ENCODE measurements at places on chromosomes 12 and 14.
A peak's percentile ranks its signal among the peaks of the same experiment; 100 is the strongest.

DNA sequence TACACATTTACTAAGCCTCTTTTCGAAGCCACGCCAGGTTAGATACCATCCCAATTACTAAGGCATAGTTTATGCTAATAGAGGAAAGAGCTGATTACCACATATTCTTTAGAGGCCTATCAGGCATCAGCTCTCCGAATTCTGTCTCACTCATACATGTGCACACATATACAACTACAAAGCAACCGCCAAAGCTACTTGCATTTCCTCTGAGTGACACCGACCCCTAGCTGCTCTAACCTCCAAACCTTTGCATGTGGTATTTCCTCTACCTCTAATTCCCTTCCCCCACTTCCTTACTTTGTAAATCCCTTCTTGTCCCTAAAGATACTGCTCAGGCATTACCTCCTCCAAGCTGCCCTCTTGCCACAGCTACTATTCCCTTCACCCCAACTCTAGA is 107.2 kb downstream of the DUSP6 start:
- no peak for DNase-seq

DNA sequence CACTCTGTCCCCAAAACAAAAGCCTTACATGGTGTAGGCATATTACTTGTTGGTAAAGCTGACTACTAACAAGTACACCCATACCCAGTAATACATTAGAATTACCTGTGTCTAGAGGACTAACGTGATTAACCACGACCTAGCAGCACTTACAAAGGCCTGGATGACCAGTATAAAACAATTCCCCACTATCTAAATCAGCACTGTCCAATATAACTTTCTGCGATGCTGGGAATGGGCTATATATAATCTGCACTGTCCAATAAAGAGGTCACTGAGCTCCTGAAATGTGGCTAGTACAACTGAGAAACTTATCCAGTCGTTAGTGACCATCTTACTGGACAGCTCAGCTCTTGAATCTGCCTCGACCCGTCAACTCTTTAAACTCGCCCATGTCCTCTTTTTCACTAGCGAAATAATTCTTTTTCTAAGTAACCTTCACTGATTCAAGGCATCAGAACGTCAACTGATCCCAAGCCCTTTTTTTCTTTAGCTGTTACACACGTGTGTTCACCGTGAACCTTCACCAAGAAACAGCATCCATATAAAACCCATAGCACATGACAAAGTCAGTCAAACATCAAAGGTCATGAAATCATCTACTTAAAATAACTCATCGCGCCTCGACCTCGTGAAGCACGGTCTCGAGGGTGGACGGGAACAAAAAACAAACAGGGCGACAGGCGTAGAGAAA is 905 bp upstream of the CIPC start:
- peak; percentile 1 for DNase-seq

- DNase-seq, result no peak
Observed at GRCh38 chr14:54797986-54798385, 104.6 kb downstream of the GCH1 start.

- no peak for DNase-seq
Observed at GRCh38 chr12:111819191-111820158, 22.6 kb upstream of the MAPKAPK5 start.

DNA sequence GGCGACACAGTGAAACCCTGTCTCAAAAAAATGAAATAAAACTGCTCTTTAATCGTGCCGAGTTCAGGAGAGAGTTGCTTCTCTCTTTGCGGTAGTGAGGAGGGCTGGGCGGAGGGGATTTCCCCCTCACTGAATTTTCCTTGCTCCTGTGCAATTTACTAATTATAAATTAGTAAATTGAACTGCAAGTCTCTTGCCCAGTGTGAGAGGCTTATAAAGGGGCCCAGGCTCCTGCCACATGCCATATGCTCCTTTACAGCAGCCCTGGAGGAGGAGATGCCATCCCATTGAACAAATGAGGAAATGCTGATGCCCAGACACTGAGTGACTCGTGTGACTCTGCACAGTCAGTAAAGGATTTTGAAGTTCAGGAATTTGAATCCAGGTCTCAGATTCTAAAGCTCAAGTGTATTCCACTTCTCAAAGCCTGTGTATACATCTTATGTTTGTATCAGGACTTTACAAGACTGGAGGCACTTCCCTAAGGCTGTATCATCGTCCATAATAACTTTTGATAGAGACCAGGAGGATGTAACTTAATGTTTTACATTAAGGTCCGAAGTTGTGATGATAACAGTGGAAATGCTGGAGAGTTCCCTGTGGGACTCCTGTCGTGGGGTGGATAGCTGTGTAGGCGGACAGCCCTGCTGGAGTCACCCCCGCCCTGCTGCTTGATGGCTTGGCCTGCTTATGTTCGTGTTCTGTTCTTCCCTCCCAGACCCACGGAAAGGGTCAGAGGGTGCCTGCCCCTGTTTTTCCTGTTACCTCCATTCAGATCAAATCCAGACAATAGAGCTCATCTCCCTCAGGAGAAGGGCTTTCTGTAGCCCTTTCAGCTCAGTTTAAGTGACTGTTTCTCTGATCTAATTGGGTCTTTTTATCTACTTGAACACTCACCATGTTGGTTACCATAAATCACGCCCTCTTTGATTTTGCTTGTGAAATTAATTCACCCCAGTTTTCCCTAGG is 13.9 kb downstream of the PELI2 start:
- DNase-seq, result no peak

GRCh38 chr12:127613056-127613455 is 653.9 kb upstream of the TMEM132C start:
- no peak for DNase-seq

- DNase-seq, result no peak
Observed at GRCh38 chr12:102061096-102061559, 663 bp downstream of the WASHC3 start.

GRCh38 chr12:86275356-86275755 is 19.2 kb upstream of the MGAT4C start:
- DNase-seq, result no peak

GRCh38 chr14:86613786-86614185 is 1083.8 kb downstream of the FLRT2 start:
- no peak for DNase-seq

DNA sequence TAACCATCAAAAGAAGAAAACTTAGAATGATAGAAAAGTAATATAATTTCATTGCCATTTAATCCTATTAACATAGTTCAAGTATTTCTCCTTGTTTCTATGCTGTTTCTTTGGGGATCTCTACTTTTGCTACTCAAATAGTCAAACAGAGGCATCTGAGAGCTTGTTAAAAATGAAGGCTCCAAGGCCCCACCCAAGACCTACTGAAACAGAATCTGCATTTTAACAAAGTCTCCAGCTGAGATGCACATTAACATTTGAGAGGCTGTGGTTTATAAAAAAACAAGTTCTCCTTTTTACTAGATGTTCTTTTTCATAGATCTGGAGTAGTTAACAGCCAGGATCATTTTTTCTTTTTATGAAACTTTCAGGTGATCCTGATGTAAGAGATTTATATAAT is 31.8 kb downstream of the PPFIA2 start:
- no peak for DNase-seq

GRCh38 chr14:98035396-98035795 is 1236.6 kb downstream of the BCL11B start:
- no peak for DNase-seq

GRCh38 chr12:57841445-57841844 is 5.1 kb downstream of the CTDSP2 start:
- no peak for DNase-seq

- DNase-seq, result no peak
Observed at GRCh38 chr12:96810477-96810876, 96.6 kb upstream of the NEDD1 start.

- DNase-seq, result no peak
Observed at GRCh38 chr14:104143521-104144452, 5.4 kb downstream of the KIF26A start.

DNA sequence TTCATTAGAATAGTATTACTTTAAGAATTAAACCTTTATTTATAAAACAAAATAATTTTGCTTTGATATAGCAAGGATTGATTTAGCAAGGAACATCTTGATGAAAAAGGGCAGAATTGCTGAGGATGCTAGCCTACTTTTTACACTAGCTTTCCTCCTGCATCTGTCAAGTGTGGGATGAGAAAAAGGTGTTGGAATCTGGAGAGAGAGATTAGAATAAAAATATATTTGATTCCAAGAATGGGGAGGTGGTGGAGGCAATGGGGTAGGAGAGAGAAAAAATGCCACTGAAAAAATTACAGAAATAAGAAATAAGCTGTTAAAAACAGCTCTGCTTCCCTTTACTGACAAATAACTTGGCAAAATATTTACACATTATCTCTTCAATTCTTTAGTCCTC is 98.9 kb downstream of the NUMB start:
- DNase-seq, result no peak

DNA sequence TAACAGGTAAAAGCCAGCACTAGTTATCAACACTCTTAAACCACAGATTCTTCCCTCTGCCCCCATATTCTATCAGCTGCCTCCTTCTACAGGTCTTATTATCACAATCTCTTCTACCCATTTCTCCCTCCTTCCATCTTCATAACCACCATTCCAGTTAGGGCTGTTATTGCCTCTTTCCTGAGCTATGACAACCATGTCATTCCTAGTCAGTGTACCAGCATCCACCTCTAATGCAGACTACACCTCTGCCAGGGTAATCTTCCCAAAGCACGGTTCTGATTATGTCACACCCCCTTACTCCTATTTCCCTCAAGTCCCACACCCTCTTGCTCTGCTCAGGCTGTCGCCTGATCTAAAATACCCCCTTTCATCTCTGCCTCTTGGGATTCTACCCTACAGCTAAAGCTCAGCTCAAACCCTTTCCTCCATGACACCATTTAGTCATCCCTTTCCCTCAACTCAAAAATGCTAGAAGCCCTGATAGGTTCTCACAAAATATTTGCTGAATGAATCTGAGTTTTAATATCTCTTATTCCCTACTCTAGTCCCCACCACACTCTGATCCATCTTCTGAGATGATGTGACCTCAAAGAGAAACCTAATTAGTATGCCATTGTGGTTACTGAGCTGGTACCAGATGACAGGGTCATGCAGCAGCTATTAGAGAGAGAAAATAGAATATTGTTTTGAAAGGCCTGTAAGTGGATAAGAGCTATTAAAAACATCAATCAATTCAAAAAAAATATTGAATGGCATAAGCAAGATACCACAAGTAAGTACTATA is 11.7 kb downstream of the RACGAP1 start:
- DNase-seq, result no peak

GRCh38 chr12:43444940-43445564 is 107.0 kb downstream of the ADAMTS20 start:
- DNase-seq, result peak; percentile 28

- DNase-seq, result no peak
Observed at GRCh38 chr12:46187023-46187422, 81.8 kb downstream of the SLC38A1 start.

DNA sequence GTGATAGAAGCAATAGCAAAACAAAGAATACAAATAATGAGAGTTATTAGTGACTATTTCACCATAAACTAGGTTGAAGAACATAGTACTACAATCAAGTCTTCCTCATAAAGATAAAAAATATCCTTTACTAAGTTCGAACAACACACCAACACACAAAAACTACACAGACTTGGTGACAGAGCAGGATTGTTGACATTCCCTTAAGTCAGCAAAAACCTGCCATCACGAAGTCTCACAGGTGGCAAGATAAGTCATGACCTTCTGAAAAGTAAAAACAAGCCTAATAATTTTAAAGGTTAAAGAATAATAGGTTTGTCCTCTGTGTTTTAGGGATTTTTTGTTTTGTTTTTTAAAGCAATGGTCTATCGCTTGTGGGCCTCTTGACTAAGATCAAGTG is 173.0 kb downstream of the SEC23A start:
- no peak for DNase-seq

GRCh38 chr14:44863271-44863670 is 98.5 kb downstream of the KLHL28 start:
- DNase-seq, result no peak

- no peak for DNase-seq
Observed at GRCh38 chr12:108730365-108731104, 783 bp downstream of the CORO1C start.

DNA sequence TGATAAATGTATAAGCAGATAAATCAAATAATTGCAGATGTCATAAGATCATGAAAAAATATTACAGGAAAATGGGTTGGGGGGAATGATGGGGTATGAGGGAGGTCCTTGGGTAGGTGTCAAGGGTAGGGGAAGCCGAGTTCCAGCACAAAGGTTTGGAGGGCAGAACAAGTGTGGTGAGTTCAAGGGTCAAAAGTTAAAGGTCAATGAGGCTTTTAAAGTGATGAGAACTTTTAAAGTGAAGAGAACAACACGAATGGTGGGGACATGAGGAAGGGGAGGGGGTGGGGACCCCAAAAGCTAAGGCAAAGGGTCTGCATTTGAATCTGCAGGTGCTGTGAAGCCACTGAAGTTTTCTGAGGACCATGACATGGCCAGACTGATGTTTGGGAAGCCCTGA is 200.6 kb upstream of the NOS1 start:
- DNase-seq, result no peak

- DNase-seq, result no peak
Observed at GRCh38 chr12:1747609-1748008, 56.7 kb downstream of the ADIPOR2 start.

DNA sequence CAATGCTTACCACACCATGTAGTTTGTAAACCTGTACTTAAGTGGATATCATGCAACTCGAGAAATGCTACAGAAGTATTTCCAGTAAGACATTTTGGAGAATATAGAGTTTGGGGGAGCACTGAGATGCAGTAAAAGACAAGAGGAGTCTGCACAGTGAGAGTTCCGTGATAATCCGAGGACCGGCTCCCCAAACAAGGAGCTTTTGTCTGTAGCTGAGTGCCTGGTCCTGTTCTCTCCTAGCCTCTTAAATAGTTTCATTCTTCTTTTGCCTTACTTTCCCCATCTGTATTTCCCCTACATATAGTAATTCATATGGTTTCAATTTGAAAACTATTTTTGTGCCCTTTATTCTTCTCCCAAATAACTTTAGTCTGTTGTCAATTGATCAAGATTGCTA is 364.1 kb downstream of the EGLN3 start:
- no peak for DNase-seq

GRCh38 chr12:2336409-2336829 is 283.6 kb downstream of the CACNA1C start:
- DNase-seq, result no peak

DNA sequence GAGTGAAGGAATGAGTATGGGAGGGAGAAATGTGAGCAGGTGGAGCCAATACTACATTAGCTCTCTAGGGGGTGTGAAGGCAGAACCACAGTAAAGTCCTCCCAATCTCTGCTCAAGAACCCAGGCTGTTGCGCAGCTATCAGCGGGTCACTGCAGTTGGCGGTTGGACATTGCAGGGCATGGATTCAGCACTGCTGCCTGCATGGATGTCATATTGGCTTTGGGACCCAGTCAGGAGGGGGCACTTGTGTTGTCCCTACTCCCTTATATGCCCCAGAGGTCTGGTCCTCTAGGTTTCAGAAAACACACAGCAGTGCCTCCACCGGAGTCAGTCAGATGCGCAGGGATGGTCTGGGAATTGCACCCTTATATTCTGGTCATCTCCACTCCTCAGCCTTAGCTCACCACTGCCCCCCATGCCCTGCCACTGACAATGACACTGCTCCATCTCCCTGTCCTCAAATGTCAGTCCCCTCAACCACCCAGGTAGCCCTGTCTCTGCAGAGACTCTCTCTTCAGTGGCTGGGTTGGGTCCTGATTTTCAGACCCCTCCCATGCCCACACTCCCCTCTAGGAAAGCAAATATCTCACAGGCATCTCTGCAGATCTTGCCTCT is 9.6 kb downstream of the ZDHHC22 start:
- DNase-seq, result no peak
